ENCODE measurements at places on chromosomes 13 and 19. TPM values are rescaled to one million over a fixed set of nuclear protein-coding genes. Genes with fewer than 3 reads are reported as not detected.

GRCh38 chr13:20105161-20105689 lies 55.6 kb downstream of the GJA3 start:
- no peak for DNase-seq
- H3K4me1 ChIP-seq, result peaks cover 11% of the 10 kb centered on the region
- peaks cover 42% of the 10 kb centered on the region for H3K27me3 ChIP-seq
- H3K36me3 ChIP-seq, result no peaks in the 10 kb centered on the region

- H3K27me3 ChIP-seq, result no peaks in the 10 kb centered on the region
- no peaks in the 10 kb centered on the region for H3K4me1 ChIP-seq
- H3K4me3 ChIP-seq, result no peak overlapping the region
- no peak for DNase-seq
- no peaks in the 10 kb centered on the region for H3K36me3 ChIP-seq
- no peak overlapping the region for H3K27ac ChIP-seq
Observed at GRCh38 chr13:106734198-106734597, 166.3 kb upstream of the ARGLU1 start.

DNA sequence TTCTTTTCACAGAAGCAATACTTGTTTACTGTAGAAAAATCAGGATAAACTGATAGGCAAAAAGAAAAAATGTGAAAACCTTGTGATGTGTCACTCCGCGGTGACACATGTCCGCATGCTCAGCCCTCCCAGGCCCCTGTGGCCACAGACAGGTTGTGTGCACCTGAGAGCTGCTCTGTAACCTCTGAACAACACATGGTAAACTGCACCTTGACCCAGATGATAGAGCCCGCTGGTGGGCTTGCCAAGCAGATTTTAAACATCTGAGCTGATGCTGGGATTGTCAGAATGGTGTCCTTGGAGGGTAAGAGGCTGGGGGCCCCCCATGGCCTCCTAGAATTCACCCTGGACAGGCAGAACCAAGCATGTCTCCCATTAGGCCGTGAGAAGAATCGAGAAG lies 33.8 kb downstream of the DHRS12 start:
- H3K36me3 ChIP-seq, result peaks cover 7% of the 10 kb centered on the region
- no peaks in the 10 kb centered on the region for H3K27me3 ChIP-seq
- no peak for DNase-seq
- H3K4me1 ChIP-seq, result peaks cover 43% of the 10 kb centered on the region
- H3K4me3 ChIP-seq, result no peak overlapping the region
- H3K27ac ChIP-seq, result peak overlapping the region; percentile 87

ZSCAN4 gene
- not detected for total RNA-seq

THSD1 gene
- total RNA-seq, result 4.2 TPM

Measured in left ventricle myocardium inferior (tissue), 1 donor.